Activated CD4-positive, alpha-beta T cell treated with anti-CD3 and anti-CD28 coated beads for 4 hours (primary cell): ENCODE measurements at places on chromosomes 13 and 19.

- no peak for DNase-seq
Observed at GRCh38 chr13:74389056-74389455, 254.9 kb upstream of the KLF12 start.

DNA sequence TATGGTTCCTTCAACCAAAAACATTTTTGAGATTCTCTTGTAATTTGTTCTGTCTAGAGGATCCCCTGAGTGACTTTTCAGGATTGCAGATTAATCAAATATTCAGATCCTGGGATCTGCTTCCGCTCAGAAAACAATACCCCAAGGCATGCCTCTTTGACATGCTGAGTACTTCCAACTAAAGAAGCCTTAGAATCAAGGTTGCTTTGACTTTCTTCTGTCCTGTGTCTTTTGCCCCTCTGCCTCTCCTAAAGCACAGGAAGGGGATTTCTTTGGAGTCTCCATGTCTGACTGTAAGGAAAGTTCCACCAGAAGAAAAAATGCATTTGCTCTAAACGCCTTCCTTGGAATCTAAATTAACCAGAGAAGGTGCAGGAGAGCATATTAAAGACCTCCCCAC is 431.5 kb downstream of the FGF14 start:
- no peak for DNase-seq

DNA sequence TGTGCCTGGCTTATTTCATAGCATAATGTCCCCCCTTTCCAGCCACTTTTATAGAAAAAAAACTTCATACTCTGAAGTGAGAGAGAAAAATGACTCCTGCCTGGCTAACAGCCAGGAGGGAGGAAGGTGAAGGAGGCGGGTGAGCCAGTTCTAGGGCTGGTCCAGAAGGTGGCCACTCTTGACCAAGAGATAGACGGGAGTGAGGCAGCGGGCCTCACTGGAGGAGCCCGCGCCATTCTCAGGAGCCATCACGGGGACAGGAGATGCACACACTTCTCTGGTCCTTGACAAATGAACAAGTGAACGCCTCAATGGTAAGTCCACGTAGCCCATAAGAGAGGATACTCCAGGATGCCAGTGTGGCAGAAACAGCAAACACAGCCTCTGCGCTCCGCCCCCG is 231.4 kb downstream of the UQCRFS1 start:
- DNase-seq = no peak

- no peak for DNase-seq
Observed at GRCh38 chr13:92259523-92259922, 861.1 kb downstream of the GPC5 start.

GRCh38 chr13:107066355-107066754 is 498.4 kb upstream of the ARGLU1 start:
- no peak for DNase-seq

GRCh38 chr19:11361037-11361770 is 6.0 kb downstream of the PLPPR2 start:
- DNase-seq = no peak

DNA sequence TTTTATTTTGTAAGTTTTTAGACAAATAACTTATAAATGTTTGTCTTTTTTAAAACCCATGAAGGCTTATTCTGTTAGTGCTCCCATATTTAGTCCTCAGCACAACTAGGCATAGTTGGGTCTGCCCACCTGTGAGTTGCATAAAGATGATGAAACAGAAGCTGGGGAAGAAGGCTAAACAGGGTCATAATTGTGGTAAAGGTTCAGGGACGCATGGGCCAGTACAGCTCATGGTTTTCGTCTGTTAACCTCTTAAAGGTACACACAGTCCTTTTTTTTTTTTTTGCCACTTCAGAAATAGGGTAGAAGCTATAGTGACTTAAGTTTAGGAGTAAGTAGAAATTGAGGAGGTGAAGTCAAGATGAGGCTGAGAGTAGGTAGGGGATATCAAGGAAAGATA is 58.3 kb downstream of the TM9SF2 start:
- no peak for DNase-seq

DNA sequence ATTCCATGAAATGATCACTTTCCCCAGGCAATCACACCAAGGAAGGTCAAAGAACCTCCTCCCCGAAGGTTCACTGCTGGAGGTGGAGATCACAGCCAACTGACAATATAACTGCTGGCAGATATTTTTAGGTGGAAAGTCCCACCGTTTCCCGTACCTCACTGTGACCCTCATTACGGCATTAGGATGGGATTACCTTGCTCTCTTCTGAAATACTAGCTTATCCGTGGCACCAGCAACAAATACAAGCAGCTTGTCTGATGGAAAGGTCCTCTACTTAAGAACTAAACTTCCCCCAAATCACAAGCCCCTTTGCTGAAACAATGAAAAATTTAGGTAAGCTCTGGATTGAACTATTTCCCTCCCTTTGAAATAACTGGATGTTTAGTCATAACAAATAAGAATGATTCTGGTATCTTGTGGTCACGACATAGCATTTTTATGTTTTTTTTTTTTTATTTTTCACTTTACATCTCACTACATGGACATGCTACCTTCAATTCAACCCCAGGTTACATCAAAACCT is 178.9 kb downstream of the COL4A1 start:
- no peak for DNase-seq

DNA sequence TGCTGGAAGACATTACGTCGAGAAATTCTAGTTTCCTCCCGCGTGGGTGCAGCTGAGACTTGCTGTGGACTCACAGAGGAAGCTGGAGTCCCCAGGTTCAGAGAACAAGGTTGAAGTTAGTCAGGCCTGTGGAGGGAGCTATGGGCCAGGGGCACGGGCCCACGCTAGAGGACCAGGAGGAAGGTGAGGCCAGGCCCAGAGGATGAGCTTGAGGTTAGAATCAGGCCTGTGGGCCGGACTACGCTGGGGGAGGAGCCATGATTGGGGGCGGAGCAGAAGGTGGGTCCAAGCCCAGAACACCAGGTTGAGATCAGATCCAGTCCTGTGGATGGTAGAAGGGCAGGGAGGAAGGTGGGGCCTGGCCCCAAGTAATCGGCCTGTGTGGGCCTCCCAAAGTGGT is 32.6 kb downstream of the ZNF846 start:
- no peak for DNase-seq

DNA sequence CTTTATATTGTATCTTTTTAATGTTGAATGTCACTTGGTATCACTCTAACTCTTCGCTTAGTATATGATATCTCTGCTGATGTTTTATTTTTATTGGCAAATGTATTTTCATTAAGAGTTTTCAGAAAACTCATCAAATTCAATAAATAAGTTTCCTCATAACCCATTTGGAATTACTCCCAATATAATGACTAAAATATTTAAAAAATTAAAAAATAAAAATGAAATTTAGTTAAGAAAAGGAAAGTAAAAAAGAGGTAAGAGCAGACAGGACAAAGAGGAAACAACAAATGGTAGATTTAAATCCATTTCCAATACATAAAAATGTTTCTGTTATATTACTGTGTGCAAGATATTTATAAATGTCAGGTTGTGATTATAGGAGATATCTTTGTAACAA is 548.9 kb upstream of the SPRY2 start:
- no peak for DNase-seq

GRCh38 chr13:107266657-107267056 is 698.7 kb upstream of the ARGLU1 start:
- DNase-seq = no peak
